Fibroblast of lung (primary cell): ENCODE measurements at places on chromosomes 4 and X.

- H3K4me1 ChIP-seq: no peaks in the 10 kb centered on the region
- H3K4me3 ChIP-seq: no peak overlapping the region
- H3K27ac ChIP-seq: no peak overlapping the region
- H3K27me3 ChIP-seq: no peaks in the 10 kb centered on the region
Observed at GRCh38 chr4:156665780-156666366, 305.7 kb downstream of the PDGFC start.

DNA sequence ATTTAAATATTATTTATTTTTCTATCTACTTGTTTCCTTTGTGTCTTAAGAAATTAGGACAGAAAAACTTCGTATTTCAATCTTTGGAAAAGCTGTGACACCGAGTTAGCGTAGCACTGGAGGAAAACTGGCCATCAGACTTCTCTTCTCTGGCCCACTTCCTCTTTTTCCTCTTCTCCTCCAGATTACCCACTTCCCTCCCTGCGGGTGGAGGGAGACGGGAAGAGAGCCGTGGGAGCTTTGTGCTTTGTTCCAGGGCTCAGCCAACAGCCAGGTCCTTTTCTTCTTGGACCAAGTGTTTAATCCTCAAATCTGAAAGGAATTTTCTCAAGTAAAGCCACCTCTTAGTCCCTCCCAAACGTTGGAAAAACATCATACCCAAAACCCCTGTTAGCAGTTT is 29.7 kb downstream of the OFD1 start:
- H3K27ac ChIP-seq: no peak overlapping the region
- no peak for DNase-seq
- H3K27me3 ChIP-seq: no peaks in the 10 kb centered on the region
- no peaks in the 10 kb centered on the region for H3K36me3 ChIP-seq

DNA sequence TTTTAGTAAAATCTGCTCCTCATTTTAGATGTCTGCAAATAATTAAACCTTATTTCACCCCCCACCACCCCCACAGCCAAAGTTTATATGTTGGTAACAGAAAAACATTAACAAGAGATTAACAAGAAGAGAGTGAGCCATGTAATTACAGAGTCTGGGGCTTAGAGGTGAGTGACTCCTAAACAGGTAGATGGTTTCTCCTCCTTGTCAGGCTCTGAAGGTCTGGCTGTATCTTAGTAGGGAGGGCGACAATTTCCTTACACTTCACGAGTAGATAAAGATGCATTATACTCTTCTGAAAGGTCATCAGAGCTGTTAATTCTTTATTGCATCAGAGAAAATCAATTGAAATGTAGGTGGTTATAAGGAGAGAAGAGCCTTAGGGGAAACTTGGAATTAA is 171.8 kb upstream of the ANKRD50 start:
- no peaks in the 10 kb centered on the region for H3K27me3 ChIP-seq
- H3K4me3 ChIP-seq: no peak overlapping the region
- no peaks in the 10 kb centered on the region for H3K36me3 ChIP-seq
- no peaks in the 10 kb centered on the region for H3K4me1 ChIP-seq
- no peak for DNase-seq
- no peak overlapping the region for H3K27ac ChIP-seq

- H3K27me3 ChIP-seq: peaks cover 3% of the 10 kb centered on the region
- peak; percentile 51 for DNase-seq
- no peaks in the 10 kb centered on the region for H3K36me3 ChIP-seq
Observed at GRCh38 chr4:80989921-80990544, 40.5 kb upstream of the BMP3 start.

DNA sequence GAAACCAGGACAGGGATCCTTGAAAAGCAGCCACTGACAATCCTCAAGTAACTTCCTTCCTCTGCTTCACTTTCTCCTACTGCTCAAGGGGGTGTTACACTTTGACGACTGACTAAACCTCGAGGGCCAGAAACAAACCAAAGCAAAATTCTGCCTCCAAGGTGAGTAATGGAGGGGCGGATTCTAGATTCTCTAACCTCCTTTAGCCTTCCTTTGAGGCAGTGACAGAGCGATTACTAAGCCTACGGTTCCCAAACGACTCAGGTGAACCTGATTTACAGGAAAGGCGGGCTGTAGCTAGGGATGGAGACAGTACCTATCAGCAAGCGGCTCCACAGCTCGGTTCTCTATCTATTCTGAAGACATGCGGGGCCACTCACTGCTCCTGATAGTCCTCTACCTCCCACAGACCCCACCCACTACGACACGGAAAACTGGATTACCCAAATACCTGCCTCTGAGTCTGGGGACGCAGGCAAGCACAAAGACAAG is 487 bp downstream of the TBCK start:
- peak overlapping the region; percentile 99 for H3K27ac ChIP-seq
- DNase-seq: peak; percentile 47
- peak overlapping the region; percentile 98 for H3K4me3 ChIP-seq

GRCh38 chrX:123779908-123780396 is 47.1 kb upstream of the THOC2 start:
- no peak overlapping the region for H3K27ac ChIP-seq
- H3K36me3 ChIP-seq: no peaks in the 10 kb centered on the region
- H3K27me3 ChIP-seq: no peaks in the 10 kb centered on the region
- DNase-seq: no peak

DNA sequence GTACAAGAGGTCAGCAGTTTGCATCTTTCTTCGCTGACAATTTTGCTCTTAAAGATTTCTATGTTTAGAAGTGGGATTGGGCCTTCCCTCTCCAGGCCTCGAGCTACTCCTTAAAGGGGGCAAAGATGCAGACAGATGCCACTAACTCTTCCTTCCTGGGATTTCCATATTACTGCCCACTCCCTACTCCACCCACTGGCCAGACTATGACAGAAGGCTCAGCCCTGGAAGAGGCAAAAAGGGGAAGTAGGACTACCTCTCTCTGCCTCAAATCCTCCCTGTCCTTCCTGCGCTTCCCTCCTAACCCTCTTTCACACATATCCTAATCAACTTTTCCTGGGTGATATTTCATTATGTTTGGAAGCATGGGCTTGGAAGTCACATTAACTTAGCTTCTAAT is 58.3 kb downstream of the EVC2 start:
- H3K27ac ChIP-seq: no peak overlapping the region
- H3K36me3 ChIP-seq: peaks cover 5% of the 10 kb centered on the region
- DNase-seq: no peak
- H3K4me1 ChIP-seq: no peaks in the 10 kb centered on the region
- H3K27me3 ChIP-seq: no peaks in the 10 kb centered on the region
- no peak overlapping the region for H3K4me3 ChIP-seq

- H3K27me3 ChIP-seq: peaks cover 3% of the 10 kb centered on the region
- no peaks in the 10 kb centered on the region for H3K4me1 ChIP-seq
- no peak overlapping the region for H3K4me3 ChIP-seq
- no peak overlapping the region for H3K27ac ChIP-seq
- H3K36me3 ChIP-seq: no peaks in the 10 kb centered on the region
- DNase-seq: no peak
Observed at GRCh38 chrX:130915302-130915701, 12.3 kb upstream of the ENOX2 start.

DNA sequence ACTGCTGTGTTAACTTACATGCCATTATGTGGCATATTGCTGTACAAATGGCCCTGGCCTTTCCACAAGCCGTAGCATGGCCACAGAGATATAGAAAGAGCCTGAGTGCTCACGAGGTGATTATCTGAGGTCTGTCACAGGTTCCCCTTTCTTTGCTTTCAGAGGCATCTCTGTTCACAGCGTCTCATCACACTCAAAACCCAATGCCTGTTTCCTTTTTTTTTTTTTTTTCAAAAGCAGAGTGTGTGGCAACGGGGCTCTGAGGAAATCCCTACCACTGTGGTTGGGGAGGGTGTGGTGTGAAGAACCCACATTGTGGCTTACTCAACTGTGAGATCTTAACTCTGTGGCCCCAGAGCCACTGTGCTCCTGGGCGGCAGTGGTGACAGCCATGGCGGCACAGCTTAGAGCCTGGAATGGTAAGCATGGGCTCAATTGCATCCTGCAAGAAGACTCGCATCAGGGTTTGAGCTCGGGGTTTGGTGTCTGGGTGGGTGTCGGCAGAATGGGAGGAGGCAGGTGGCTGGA is 30.8 kb downstream of the RTL5 start:
- no peaks in the 10 kb centered on the region for H3K36me3 ChIP-seq
- H3K27me3 ChIP-seq: no peaks in the 10 kb centered on the region
- no peaks in the 10 kb centered on the region for H3K4me1 ChIP-seq
- DNase-seq: no peak

DNA sequence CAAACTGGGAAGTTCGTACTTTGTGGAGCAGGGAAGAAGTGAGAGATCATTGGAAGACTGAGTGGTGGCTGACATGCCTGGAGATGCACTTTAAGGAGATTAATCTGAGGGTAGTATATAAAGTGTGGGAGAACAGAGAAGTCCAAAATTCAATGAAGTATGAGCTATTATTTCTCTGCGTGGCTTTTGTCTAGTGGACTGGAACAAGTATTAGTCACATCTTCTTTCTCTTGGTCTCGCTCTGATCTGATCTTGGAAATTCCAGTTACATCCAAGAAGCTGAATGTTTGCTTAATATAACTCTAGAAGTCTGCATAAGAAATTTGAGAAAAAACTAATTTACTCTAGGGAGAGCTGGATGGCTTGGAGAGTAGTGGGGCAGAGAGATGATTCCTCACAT is 64.8 kb upstream of the NR0B1 start:
- H3K27ac ChIP-seq: no peak overlapping the region
- H3K36me3 ChIP-seq: no peaks in the 10 kb centered on the region
- no peaks in the 10 kb centered on the region for H3K4me1 ChIP-seq
- DNase-seq: no peak
- H3K27me3 ChIP-seq: no peaks in the 10 kb centered on the region
- H3K4me3 ChIP-seq: no peak overlapping the region

DNA sequence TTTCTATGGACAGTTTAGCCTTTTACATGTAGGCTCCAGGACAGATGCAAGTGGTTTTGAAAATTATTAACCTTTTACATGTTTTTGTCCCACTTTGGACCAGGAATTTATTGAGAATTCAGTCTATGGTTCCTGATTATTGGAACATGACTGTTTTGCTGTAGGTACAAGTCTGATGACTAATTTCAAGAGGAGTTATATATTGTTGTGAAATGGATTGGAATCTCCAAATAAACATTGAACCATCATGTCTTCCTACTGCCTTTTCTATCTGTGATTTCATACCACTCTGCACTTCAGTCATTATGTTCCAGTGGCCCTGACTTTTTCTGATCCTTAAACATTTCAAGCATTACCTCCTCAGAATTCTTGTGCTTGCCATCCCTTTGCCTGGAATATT is 35.9 kb downstream of the TBC1D19 start:
- no peaks in the 10 kb centered on the region for H3K36me3 ChIP-seq
- H3K27ac ChIP-seq: no peak overlapping the region
- no peak overlapping the region for H3K4me3 ChIP-seq

DNA sequence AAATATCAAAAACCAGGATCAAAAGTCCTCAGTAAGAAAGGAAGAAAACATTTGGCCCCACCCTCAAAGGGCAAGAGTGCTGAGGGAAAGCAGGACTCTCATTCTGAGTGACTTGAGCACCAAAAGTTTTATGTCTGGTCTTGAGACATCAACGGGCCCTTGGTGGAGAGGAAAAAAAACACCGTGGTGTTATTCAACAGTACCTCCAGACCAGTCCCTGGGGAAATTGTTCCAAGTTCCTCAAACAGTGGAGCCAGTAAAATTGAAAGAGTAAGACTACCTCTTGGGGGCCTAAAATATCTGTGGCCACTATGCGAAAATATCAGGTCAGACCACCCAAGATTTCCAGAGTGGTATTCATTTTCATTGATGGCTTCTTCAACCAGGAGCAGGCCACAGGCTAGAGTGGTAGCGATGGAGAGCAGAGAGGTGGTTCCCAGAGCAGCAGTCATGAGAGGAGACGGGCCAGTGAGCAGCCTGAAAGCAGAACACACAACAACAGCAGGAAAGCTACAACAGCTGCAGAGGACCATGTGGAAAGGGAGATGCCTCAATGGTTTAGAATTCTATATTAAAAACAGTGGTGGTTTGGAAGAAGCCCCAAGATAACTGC is 63.7 kb upstream of the RPL34 start:
- no peaks in the 10 kb centered on the region for H3K4me1 ChIP-seq
- no peaks in the 10 kb centered on the region for H3K27me3 ChIP-seq
- H3K36me3 ChIP-seq: no peaks in the 10 kb centered on the region
- no peak overlapping the region for H3K4me3 ChIP-seq
- no peak overlapping the region for H3K27ac ChIP-seq

DNA sequence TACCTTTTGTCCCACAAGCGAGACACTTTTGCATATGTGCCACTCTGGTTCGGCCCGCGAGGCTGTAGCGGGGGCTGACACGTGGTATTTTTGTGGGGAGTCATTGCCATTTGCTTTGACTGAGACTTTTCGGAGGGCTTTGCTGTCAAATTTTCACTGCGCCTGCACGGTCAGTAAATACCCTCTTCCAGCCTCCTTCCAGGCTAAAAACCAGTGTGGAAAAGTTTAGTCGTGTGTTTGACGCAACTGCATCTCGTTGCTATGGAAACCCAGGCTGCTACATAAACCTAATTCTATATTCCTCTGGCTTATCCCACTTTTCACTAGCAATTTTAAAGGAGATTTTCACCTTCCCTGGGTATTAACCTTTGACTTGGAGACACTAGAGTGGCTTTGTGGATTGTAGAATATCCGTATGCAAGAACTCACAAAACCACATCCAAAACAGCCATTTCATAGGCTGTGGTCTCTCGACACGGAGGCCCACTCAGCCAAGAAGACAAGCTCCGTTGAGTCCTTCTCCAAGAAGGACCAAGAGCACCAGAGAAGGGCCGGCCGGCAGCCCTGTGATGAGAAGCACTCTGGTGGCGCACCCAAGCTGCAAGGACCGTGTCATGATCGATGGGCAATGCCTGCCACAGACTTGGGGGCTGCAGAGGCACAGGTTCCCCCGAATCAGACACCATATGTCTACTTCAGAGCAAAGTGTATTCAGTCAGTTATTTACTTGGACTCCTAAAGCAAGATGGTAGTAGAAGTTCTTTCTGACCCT is 38.4 kb upstream of the ENPP6 start:
- no peak overlapping the region for H3K27ac ChIP-seq
- H3K4me1 ChIP-seq: no peaks in the 10 kb centered on the region
- no peak overlapping the region for H3K4me3 ChIP-seq

DNA sequence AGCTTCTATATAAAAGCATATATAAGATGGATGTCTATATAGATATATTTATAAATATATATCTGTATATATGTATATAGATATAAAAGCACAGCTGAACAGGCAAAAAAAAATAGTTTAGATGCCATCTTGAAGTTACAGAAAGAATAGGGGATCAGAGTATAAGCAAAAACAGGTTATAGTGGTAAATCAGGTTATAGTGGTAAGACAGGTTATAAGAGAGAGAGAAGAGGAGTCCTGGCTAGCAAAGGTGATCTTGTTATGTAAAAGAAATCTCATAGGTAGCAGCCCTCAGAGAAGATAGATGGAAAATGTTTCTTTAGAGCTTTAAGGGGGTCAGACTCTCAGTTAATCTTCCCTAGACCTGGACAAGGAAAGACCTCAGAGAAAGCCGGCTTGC is 1263.1 kb downstream of the PCDH7 start:
- no peaks in the 10 kb centered on the region for H3K4me1 ChIP-seq
- H3K4me3 ChIP-seq: no peak overlapping the region
- H3K36me3 ChIP-seq: no peaks in the 10 kb centered on the region
- no peak for DNase-seq
